ENCODE measurements at places on chromosomes 6 and 20. TPM values are rescaled to one million over a fixed set of nuclear protein-coding genes. Genes with fewer than 3 reads are reported as not detected.

The STAU1 gene
- 63.4 TPM for total RNA-seq

The KCNQ5 gene
- 0.11 TPM for total RNA-seq

The RNF144B gene
- total RNA-seq, result 14.1 TPM

The PRICKLE4 gene
- total RNA-seq, result 0.88 TPM

The RSPH4A gene
- not detected for total RNA-seq

The PPP1R14C gene
- total RNA-seq, result 116 TPM

DNA sequence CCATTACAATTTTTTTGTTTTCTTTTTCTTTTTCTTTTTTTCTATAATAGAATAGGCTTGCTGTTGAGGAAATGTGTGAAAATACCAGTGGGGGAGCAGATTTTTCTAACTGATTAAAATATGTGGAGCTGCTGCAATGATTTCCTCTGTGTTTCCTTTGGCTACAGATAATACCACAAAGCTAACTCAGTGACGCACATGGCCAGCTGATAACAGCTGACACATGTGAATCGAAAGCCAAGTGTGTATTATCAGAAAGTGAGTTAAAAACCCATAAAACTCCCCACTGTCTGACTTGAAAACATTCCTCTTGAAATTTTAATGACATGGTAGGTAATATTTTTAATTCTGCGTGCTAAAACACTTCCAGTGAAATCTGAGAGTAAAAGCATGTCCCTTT is 70.8 kb upstream of the AHI1 start:
- no peak for DNase-seq

DNA sequence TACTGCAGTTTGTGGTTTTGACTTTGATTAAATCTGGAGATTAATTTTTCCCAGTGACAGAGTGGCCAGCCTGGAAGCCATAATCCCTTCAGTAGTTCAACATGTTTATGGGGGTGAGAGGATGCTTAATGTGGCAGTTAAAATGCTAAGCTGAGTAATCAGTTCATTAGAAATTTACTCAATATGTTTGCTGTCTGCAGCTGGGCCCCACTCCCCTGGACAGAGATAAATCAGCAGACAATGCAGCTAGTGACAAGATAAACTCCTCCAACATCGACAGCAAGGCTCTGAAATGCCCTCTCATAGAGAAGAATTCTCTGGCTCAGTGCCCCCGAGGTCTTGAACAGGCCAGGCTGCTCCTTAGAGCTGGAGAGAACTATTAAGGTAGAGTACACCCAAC is 101.9 kb downstream of the LRFN2 start:
- DNase-seq, result no peak

DNA sequence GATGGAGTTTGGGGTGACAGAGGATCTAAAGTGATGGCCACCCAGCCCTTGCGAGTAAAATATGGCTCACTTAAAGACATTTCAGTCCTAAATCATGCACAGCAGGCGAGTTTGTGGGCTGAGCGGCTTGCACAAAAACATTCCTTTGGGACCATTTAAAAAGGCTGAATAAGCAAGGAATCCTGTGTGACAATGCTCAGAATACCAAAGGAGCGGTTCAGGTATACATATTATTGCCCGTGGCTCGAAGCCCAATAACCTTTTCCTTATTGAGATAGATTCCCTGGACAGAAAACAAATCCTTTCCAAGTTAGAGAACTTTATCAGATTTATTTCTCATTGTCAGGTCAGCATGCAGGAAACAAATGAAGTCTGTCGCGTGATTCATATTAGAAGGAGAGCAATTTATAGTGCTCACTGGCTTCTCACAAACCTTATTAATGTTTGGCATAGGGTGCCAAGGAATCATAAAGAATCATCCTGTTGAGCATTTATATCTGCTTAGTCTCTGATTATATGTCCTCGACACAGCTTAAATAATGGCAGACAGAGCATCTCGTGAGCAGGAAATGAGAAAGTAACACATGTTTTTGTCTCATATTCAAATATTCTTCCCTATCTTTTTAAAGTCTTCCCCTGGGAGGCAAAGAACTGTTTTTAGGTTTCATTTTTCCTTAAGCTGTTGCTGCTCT is 121.3 kb downstream of the TRMT11 start:
- DNase-seq, result no peak

- no peak for DNase-seq
Observed at GRCh38 chr6:137926207-137926731, 59.2 kb downstream of the TNFAIP3 start.

DNA sequence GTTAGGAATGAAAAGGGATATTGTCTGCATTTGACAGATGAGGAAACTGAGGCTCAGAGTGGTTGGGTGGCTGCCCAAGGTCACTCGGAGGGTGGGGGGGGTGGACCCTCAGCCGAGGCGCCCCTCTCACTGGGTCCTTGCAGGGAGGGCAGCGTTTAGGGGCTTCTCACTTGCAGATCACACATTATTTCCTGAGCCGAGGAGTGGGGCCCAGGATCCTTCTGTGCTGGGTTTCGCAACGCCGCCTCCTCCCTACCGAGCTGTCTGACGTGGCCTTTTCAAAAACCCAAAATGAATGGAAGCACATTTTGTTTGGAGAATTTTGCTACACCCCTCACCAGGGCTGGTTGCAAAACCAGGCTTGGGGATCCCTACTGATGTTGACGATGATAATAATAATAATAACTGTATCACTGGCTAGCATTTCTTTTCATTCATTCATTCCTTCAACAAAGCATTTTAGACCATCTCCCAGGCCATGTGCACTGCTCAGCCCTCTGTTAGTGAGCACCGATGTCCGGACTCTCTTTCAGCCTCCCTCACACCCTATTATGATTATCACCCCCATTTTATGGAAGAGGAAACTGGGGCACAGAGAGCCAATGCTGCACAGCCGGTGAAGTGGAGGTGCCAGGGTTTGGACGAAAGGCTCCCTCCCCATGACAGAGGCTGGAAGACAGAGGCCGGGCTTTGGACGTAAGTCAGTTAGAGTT is 5.2 kb downstream of the DLGAP4 start:
- no peak for DNase-seq

- DNase-seq, result no peak
Observed at GRCh38 chr6:16414205-16414604, 175.8 kb downstream of the GMPR start.

DNA sequence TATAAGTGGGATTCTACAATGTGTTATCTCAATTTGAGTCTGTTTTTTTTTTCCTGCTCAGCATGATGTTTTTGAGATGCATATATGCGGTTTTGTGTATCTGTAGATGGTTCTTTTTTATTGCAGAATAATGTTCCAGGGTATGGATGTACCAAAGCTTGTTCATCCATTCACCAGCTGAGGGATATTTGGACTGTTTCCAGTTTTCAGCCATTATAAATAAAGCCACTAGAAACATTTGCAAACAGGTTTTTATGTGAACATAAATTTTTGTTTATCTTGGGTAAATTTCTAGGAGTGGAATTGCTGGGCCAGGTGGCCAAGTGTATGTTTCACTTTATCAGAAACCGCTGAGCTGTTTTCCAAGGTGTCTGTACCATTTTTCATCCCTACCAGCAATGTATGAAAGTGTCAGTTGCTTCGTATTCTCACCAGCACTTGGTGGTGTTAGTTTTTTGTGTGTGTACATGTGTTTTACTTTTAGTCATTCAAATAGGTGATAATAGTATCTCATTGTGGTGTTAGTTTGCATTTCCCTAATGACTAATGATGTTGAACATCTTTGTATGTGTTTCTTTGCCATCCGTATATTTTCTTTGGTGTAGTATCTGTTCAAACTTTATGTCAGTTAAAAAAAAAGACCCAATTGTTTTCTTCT is 124.2 kb downstream of the CEBPB start:
- DNase-seq, result no peak
